ENCODE measurements at places on chromosomes 7 and 10.
A peak's percentile ranks its signal among the peaks of the same experiment; 100 is the strongest.

DNA sequence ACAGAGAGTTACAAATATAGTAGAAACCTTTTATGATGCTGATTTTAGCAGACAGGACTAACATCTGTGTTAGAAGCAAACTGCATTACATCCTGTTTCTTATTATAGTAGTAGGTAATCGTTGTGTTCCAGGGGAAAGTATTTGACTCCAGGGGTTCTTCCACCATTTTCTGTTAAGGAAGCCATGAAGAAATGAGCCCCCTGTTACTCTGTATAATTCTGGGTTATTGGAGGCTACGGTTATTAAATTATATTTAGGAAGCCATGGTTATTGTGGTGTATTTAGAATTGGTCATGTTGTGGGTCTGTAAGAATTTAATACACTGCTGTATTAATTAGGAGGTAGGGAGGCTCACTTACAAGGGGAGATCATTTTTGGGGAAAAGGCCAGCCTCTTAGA is 175.8 kb upstream of the AGK start:
- DNase-seq: no peak

GRCh38 chr7:80826520-80827238 is 92.2 kb downstream of the SEMA3C start:
- DNase-seq: no peak

DNA sequence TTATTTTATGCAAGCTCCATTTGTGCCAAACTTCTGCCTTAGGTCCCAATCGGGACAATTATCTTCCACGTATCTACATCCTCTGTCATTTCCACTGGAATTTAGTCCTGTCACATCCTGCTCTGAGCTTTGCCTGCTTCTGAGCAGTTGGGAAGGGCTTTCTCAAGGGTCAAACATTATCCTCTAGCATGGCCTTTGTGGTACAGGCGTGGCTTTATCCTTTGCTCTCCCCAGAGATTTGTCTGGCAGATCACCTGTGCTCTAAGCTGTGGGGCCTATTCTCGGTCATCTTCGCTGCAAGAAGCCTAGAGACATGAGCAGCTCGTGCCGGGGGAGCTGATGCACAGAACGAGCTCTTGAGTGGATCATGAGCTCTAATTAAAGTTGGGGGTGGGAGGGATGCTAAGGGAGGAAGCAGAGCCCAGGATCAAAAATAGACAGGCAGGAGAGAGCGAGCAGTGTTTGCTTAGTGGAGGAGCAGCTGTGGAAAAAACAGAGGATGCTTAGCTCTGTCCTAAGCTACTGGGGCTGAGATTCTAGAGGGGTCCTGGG is 19.8 kb upstream of the TMEM273 start:
- DNase-seq: no peak

DNA sequence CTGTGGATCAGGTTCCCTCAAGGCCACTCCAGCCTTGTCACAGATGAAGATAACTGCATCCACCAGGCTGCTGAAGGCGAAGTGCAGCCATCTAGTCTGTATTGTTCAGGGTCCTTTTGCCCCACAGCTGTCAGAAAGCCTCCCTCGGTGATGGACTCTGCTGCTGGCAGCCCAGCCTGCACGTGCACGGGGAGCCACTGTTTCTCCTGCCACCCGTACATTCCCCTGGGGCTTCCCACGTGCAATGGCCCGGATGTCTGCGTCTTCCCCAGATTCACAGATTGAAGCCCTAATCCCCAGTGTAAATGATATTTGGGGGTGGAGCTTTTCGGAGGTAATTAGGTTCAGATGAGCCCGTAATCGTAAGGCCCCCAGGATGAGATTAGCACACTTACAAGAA is 46.6 kb upstream of the VIPR2 start:
- DNase-seq: no peak

DNA sequence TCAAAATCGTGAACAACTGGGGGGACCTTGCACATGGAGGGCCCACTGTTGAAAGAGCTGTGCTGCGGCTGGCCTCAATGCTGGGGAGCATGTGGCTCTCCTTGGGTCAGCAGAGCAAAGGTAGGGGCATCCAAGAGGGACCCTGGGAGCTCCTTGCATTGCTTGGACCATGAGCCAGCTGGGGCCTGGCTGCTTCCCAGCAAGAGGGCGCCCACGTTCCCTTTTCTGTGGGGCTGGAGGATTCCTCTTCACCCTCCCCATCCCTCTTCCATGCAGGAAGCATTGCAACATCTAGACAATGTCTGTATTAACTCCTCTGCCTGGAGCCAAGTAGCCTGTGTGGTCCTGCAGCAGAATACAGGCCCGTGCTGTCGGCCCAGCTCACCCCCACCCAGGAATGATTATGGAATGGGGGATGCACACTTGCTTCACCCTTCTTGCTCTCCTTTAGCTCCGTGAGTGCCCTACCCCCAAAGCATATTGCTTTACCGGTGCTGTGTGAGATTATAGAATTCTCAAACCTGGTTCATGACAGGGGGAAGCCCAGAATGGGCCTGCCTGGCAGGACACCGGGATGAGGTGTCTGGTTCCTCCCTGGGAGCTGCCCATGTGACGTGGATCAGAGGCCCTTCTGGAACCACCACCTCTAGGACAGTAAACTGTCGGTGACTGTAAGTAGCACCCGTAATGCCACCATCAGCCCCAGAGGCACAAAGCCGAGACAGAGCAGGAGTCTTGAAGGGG is 61.9 kb downstream of the SYPL1 start:
- no peak for DNase-seq

GRCh38 chr10:58784361-58784760 is 271.7 kb downstream of the BICC1 start:
- no peak for DNase-seq

DNA sequence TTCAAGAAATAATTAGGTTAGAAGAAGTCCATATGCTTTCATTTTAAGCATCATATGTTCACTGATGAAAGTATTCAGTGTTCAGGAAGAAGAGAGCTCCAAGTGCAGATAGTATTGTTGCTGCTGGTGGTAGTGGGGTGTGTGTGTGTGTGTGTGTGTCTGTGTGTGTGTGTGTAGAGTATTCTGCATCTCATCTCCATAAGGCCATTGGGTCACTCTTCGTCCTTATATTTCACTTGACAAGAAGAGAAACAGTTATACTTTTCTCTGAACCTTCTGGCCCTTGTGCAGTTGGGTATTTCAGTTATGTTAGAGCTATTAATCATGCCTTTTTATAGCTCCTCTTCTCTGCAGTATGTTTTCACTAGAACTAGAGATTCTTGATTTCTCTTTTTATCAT is 26.2 kb downstream of the ADAM22 start:
- no peak for DNase-seq

GRCh38 chr7:91940171-91940570 is 491 bp upstream of the AKAP9 start:
- peak; percentile 42 for DNase-seq

DNA sequence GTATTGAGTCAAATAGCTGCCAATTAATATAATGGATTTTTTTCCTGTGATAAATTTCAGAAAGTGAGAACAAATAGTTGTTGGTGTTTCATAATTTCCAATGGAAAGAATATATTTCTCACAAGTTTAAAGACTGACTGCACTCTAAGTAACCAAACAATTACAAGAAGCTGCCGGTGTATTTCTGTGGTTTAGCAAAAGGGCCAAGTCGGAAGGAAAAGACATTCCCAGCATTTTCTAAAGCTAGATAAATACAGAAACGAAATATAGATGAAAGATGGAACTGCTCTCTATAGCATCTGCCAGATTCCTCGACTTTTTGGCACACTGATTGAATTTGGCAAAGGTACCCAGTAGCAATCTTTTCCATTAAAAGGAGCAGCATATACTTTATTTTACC is 92.7 kb upstream of the MKX start:
- DNase-seq: no peak

GRCh38 chr7:133511708-133512107 is 258.8 kb downstream of the EXOC4 start:
- DNase-seq: no peak

DNA sequence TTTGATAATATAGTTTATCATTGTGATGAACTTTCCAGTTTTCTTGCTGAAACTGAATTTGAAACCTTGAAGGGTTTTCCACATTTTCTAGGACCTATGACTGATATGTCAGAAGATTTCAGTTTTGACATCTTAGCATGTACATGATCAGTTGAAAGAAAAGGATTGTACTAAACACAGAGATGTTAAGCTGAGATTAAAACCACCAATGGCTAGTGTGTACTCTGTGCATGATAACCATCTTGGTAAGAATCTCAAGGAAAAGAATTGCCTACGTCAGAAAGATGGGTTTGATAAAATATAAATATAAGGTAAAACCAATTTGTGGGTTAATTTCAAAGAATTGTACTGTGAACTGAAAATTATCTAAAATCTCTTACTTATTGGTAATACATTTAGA is 776.4 kb downstream of the GATA3 start:
- DNase-seq: no peak

- DNase-seq: no peak
Observed at GRCh38 chr10:62001898-62002297, 100.4 kb downstream of the ARID5B start.

DNA sequence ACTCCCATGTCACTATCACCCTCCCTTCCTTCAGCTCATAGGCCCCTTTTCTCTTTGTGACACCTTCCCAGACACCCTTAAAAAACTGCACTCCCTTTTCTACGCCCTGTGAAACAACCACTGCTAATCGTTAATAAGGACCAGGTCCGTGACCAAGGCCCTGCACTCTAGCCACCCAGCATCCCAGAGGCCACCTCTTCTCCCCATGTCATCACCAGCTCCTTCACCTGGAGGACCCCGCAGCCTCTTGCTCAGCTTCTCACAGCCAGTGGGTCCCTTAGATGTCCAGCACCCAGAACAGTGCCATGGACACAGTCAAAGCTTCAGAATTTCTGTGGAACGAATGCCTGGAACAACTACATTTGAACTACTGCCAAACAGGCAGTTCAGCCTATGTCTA is 2.3 kb downstream of the PARD3 start:
- DNase-seq: no peak

GRCh38 chr7:107815254-107815882 is 12.3 kb upstream of the SLC26A3 start:
- peak; percentile 43 for DNase-seq

- no peak for DNase-seq
Observed at GRCh38 chr7:80478683-80479082, 33.2 kb downstream of the GNAT3 start.

- DNase-seq: no peak
Observed at GRCh38 chr10:126015413-126015812, 119.0 kb downstream of the FANK1 start.

- peak; percentile 42 for DNase-seq
Observed at GRCh38 chr10:123995461-123996131, 97.8 kb downstream of the CHST15 start.

DNA sequence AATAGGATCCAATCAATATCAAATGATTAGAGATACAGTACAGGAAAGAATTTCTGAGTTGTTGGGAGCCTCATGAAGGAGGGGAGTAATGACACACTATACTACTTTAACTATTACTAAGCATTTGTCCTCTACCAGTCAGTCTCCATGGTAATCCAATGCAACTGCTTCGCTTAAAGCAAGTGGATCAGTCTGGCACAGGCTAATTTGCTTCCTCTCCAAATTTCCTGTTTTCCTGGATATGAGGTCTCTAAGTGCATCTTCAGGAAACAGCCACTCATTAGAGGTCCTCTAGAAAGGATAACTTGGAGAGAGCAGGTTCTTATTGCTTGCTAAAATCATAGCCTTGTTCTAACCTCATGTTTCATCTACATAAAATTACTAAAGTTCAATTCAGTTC is 8.4 kb upstream of the SEPTIN7 start:
- DNase-seq: no peak

DNA sequence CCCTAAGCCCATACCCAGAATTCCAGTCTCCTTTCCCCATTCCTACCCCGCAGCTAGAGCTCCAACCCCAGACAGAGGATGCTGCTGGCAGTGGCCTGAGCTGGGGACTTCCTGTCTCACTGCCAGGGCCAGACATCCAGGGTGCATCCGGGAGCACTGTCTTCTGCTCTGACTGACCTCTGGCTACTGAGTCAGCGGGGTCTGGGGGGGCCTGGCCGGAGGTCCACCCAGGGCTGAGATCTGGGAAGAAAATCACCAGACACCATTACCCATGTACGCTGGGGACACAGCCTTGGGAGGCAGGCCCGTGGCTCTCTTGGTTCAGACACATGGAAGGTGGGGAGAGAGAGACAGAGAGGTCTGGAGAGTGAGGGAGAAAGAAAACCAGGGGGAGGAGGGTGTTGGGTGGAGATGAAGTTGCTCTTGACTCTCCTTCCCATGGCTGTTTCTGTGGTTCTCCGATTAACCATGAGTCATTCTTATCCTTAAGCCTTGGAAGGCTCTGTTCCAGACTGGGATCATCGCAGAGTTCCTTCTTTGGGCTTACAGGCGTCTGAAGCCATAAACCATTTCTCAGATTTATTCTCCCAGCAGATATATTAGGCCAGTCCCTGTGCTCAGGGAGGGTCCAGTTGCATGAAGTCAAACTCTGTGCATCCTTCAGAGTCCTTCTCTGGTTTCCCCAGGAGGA is 23.6 kb downstream of the TSPAN15 start:
- no peak for DNase-seq

DNA sequence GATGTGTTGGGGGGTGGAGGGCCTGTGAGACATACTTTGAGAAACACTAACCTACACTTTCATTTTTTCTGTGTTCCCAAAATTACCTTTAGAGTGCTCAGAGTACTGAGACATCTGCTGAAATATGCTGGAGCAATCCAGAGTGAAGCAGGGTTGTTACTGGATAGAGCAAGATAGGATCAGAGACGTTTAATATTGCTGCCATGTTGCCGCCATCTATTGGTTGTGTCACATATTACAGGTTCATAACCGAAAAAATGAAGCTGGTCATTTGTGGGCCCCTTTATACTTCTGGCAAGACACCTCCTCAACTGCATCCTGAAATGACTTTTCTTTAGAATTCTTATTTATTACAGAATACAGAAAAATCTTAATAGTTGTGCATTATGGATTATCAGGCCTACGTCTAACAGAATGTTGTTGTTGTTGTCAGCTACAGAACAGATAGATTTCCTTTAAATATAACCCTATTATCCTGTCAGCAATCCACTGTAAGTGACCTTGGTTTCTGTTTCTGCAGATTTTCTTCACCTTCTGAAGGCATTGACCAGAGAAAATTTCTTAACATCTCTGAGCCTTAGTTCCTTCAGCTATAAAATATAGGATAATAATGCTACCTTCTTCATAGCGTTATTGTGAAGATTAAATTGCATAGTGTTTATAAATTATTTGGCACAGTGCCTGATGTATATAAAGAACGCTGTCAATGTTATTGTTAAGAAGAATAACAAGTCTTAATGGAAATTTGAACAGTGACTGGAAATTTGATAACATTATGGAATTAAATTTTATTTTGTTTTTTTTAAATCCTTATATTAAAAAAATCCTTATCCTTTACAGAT is 16.2 kb upstream of the DLD start:
- DNase-seq: peak; percentile 48

DNA sequence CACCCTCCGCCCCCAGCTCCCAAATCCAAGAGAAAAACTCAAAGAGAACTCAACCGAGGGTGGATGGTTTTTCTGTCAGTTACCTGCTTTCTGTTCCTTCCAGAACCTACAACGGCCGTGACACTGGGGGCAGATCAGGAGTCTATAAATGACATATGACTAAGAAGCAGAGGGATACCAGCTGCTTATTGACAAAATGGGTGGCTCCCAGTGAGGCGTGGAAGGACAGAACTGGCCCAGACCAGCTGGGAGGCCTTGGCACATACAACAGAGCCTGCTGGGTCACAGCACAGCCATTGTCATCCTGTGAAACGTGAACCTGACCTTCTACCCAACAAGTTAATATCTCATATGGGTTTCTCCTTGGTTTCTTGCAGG is 84.3 kb upstream of the ADRB1 start:
- DNase-seq: no peak
